ENCODE measurements at places on chromosomes 11 and 22.

GRCh38 chr11:69748637-69749036, 26.5 kb downstream of the FGF4 start:
- no peak for DNase-seq

- DNase-seq = no peak
Measured at GRCh38 chr22:28141614-28142013, 222.6 kb upstream of the PITPNB start.

GRCh38 chr11:35842958-35843357, 100.9 kb upstream of the LDLRAD3 start:
- DNase-seq = no peak

GRCh38 chr11:7445564-7445963, 39.7 kb upstream of the OLFML1 start:
- no peak for DNase-seq
